Midbrain (tissue), 1 donor: ENCODE measurements at places on chromosomes 1 and 21.

DNA sequence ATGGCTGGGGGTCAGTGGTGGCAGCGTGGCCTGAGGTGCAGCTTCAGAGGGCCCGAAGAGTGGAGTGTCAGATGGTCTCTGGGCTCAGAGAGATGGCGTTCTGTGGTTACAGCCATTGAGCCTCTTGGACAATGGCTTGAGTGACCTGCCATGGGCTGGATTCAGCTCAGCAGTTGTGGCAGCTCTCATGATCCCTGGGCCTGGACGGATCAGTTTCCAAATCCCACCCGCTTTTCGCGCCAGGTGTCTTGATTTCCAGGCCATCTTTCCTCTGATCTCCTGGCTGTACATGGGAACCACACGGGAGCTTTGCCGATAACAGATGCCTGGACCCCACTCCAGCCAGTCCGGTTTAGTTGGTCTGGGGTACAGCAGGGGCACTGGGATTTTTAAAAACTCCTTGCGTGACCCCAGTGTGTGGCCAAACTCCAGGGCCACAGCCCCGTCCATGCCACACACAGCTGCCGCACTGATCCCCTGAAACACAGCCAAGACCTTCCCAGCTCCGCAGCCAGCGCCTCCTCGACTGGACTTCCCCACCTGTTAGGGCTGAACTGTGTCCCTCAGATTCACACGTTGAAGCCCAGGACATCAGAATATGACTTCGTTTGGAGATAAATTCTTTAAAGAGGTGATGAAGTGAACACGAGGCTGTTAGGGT is 67.9 kb downstream of the ATP5PO start:
- no peak for DNase-seq

- DNase-seq, result no peak
These were observed 305.0 kb downstream of the ST6GALNAC3 start for GRCh38 chr1:76379506-76379905.

DNA sequence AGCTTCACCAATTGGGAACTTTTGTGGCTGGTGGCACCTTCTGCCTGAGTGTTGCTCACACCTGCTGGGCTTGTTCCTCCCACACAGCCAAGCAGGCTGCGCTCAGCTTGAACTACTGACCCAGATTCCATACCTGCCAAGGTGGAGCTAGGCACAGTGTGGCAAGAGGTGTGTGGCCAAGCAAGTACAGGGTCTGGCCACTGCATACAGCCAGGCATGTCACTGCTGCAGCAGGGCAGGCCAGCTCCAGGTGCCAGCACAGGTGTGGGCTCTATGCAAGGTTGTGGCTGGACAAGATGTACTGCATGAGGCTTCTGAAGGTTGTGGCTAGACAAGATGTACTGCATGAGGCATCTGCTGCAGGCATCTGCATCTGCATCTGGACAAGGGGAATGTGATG is 1254.8 kb downstream of the AMY1C start:
- no peak for DNase-seq

GRCh38 chr1:47853059-47853458 is 144.1 kb downstream of the TRABD2B start:
- no peak for DNase-seq
